ENCODE measurements at places on chromosomes 16 and 17.

- DNase-seq = no peak
Observed at GRCh38 chr17:11308531-11308930, 67.5 kb downstream of the SHISA6 start.

GRCh38 chr17:45018848-45019711, 32.4 kb downstream of the DCAKD start:
- peak; percentile 80 for DNase-seq

- DNase-seq = no peak
Observed at GRCh38 chr16:64773638-64774037, 348.2 kb downstream of the CDH11 start.

- no peak for DNase-seq
Observed at GRCh38 chr16:3242709-3243108, 7.8 kb upstream of the ZNF200 start.

DNA sequence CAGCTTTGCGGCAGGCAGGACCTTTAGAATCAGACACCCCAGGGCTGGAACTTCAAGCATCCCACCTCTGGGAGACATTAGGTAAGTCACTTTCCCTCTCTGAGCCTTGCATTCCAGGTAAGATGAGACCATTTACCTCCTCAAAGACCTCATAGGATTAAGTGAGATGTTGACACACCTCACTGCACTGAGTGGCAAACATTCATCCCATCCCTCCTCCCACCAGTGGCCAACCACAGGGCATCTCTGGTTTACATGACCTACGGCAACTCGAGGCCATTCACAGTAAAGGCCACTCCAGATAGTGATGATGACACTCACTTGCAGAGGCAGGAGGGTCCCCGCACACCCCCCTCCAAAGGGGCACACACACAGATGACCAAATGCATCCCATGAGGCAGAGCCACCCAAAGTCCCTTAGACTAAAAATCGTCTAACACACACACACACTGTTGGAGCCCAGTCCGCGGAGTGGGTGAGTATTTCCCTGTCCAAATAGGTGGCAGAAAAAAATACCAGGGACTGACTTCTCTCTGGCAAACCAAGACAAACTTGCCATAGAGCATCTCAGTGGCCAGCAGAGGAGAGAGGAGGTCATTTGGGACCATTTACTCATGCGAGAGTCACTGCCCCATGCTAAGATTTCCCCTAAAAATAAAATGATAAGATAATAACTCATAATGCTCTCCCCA, 454.9 kb downstream of the SOX9 start:
- DNase-seq = no peak

DNA sequence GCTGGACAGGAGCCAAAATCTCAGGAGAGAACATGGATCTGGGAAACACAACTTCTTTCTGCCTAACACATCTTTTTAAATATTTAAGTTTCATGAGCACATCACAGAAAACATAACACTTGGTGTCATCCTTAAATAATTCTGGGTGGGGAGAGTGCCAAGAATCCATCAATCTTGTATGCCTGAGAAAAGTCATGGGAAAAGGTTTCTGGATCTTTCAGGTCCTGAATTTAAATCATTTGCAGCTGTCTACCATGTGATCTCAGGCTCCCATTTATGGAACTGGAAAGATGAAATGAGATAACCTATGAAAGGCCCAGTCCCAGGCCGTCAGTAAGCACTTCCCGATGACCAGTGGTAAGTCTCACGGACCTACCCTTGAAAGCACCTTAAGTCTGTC, 15.1 kb downstream of the CDH11 start:
- DNase-seq = no peak

GRCh38 chr17:65876985-65877384, 314.9 kb downstream of the CEP112 start:
- no peak for DNase-seq

DNA sequence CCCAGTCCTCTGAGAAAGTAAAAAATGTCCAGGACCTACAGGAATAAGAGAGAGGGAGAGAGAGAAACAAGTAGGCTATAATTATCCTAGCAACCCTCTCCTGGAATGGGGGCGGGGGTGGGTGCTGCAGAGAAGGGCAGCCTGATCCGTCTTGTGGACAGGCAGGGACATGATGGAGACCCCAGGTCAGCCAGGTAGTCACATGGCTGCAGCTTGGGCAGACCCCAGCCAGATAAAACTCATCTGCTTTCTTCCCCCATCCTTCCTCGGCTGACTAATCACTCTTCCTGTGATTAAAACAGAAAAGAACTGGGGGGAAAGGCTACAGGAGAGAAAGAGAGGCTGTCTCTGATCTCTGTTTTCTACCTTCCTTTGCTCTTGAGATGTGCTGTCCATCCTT, 32.6 kb downstream of the COPZ2 start:
- DNase-seq = no peak

- DNase-seq = no peak
Observed at GRCh38 chr17:83203073-83203471, 123.7 kb downstream of the METRNL start.

- no peak for DNase-seq
Observed at GRCh38 chr16:88669980-88670379, 7.1 kb upstream of the MVD start.

DNA sequence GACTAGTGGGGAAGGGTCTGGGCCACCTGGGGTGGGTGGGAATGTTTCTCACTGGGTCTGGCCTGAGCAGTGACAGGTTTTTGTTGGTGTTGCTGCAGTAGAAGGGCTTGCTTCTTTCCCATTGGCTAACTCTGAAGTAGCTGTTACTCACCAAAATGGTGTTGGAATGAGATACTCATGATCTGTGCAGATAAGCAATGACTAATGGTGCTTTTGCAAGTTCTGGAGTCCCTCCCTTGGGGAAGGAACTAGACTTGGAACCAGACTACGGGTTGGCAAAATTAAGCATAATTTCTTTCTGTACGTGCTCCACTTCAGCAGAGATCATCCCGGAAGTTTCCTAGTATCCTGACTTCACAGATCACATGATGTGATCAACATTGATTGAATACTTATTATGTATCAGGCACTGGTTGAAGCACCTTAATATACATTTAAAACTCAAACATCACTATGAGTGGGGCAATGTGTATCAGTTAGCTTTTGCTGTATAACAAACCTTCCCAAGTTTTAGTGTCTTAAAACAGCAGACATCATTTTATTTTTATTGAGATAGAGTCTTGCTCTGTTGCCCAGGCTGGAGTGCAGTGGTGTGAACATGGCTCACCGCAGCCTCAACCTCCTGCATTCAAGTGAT, 30.1 kb downstream of the CHP2 start:
- no peak for DNase-seq

- DNase-seq = no peak
Observed at GRCh38 chr17:77592106-77592865, 366.2 kb upstream of the TNRC6C start.

DNA sequence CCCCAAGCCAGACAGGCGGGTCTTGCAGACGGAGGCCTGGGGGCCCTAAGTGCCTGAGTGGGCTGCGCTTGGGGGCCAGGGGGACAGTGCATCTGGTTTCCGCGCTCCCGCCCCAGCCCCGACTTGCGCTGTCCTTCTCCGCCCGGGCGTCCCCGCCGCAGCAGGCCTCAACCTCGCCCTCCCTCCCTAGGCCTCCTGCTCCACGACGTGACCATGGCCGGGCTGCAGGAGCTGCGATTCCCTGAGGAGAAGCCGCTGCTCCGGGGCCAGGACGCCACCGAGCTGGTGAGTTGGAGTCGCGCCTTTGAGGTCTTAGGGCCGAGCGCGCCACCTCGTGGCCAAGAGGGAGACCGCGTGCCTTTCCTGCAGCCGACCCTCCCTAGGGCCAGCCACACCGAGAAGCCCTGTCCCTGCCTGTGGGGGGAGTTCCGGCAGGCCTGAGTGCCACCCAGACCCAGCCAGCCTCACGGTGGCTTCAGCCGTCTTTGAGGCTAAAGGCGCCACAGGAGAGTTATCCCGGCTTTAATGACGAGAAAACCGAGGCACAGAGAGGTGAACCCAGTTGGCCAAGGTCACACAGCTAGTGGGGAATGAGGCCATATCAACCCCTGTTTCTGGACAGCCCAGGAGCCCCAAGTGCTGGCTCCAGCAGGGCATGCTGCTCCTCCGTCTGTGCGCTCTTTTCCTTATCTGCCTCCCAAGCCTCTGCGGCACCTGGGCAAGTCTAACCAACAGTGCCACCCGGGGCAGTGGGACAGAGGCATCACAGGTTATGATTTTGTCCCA, 12.2 kb upstream of the NDRG4 start:
- peak; percentile 77 for DNase-seq

GRCh38 chr17:9488556-9488955, 87.1 kb downstream of the STX8 start:
- DNase-seq = no peak

- DNase-seq = no peak
Observed at GRCh38 chr17:4365628-4366326, 698 bp downstream of the UBE2G1 start.

All from HuH-7 (cell line).